ENCODE measurements at places on chromosomes 2 and 18.

GRCh38 chr18:31850844-31851243, 90.2 kb upstream of the SLC25A52 start:
- DNase-seq = no peak

DNA sequence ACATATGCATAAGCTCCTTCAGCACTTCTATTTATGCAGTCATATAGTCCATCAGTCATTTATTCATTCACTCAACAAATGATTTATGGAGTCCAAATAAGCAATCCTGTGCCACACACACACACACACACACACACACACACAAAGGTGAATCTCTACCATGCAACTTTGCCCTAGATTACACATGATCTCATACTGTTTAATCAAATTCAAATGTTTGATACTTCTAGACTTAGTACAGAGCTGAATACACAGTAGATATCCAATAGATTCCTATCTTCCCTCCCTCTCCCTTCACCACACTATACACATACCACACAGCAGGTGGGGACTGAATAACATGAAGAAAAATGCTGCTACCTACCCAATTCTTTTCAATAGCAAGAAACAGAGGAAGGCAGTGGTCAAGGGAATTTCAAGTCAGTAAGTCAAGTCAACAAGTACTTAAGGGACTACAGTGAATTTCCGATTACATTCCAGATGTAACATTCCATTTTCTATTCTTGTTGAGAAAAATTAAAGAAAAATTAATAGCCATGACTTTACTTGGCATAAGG, 65.4 kb downstream of the EPG5 start:
- DNase-seq = no peak

- peak; percentile 6 for DNase-seq
Measured at GRCh38 chr2:113206251-113206650, 32.5 kb downstream of the PSD4 start.

GRCh38 chr2:207051385-207051965, 112.2 kb downstream of the CPO start:
- DNase-seq = no peak

DNA sequence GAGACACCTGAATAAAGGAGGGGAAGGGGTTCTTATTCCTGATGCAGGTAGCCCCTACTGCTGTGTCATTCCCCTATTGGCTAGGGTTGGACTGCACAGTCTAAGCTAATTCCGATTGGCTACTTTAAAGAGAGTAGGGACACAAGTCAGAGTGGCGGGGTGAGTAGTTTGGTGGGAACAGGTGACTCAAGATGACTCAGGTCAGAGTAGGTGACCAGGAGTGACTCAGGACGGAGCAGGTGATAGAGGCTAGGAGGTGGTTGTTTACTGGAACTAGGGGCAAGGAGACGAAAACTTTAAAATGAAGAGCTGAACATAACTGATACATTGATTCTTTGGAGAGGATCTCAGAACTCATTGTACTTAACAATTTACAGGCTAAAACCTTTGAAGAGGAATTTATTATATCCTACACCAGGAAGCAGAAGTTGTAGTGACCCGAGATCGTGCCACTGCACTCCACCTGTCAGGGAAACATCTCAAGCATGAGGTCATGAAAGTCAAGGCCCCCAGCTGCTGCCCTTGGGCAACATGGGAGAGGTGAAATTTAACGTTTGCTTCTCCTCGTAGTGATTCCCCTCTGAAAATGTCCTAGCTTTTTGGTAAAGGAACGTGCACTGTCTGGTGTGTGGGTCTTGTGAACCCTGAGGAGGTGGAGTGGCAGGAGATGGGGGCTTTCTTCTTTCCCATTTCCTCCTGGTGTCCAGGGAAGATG, 4.5 kb upstream of the CYP27A1 start:
- DNase-seq = no peak

DNA sequence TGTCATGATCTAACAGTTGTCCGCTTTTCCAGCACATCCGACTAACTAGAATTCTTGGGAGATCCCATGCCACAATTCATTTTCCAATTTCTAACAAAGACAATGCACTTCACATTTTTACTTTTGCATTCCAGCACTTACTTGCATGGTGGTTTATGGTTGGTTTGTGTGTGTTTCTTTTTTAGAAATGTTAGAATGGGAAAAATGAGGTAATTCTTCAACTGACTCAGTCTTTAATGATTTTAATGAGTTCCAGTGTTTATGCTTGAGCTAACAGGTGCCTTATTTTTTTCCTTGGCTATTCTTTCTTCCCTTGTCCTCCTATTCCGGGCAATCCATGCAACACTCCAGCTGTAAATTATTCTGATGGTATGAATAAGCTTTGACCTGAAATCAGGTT, 46.4 kb downstream of the SLC8A1 start:
- DNase-seq = no peak

DNA sequence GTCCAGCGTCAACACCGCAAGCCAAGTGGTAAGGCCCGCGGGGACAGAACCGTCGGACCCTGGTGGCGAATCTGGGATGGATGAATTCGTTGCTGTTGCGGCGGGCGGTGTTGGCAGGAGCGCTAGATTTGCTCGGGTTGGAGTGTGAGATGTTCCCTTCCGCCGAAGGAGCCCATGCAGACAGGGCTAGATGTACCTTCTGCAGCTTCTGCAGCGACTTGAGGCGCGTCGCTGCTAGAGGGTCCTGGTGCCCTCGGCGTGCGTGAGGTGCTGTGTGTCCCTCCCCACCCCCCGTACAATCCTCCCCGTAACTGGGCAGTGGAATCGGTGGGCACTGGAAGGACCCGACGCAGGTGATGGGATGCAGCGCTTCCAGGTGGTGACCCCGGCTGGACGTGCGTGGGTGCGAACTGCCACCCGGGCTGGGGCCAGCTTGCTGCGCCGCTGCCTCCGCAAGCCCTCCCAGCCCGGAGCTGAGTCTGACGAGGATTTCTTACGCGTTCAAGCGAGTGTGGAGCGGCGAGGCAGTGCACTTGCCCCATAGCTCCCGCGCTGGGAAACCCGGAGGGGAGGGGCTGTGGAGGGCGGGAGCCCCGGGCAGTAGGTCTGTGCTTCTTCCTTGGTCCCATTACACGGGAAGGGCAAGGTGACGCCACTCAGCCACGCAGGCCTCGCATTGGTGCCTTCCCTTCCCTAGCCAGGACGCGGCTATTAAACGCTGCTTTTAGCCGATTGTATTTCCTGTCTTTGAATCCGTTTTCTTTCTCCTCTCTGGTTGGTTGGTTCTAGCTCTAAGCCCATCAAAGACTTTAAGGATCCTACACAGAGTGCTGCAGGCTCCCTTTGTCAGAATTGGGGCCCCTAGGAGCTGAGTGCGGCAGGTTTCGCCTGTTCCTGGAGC, 34.2 kb downstream of the CHRNA1 start:
- no peak for DNase-seq

DNA sequence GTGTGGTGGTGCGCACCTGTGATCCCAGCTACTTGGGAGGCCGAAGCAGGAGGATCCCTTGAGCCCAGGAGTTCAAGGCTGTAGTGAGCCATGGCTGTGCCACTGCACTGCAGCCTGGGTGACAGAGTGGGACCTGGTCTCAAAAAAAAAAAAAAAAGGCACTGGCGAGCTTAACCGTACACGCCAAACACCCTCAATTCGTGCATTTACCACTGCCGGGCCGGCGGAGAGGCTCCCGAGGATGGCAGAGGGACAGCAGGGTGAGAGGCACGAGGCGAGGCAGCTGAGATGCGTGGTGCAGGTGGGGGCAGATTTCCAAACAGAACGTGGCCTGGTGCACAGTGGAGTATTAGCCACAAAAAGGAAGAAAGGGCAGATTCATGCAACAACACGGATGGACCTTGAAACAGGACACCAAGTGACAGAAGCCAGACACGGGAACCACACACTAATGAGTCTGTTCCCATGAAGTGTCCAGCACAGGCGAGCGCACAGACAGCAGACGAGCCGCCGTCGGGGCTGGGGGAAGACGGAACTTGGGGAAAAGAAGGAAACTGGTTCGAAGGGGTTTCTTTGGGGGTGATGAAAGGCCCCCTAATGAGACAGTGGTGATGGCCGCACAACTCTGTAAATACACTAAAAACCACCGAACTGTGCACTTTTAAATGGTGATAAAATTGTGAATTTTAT, 27.4 kb downstream of the SLC66A2 start:
- DNase-seq = no peak

DNA sequence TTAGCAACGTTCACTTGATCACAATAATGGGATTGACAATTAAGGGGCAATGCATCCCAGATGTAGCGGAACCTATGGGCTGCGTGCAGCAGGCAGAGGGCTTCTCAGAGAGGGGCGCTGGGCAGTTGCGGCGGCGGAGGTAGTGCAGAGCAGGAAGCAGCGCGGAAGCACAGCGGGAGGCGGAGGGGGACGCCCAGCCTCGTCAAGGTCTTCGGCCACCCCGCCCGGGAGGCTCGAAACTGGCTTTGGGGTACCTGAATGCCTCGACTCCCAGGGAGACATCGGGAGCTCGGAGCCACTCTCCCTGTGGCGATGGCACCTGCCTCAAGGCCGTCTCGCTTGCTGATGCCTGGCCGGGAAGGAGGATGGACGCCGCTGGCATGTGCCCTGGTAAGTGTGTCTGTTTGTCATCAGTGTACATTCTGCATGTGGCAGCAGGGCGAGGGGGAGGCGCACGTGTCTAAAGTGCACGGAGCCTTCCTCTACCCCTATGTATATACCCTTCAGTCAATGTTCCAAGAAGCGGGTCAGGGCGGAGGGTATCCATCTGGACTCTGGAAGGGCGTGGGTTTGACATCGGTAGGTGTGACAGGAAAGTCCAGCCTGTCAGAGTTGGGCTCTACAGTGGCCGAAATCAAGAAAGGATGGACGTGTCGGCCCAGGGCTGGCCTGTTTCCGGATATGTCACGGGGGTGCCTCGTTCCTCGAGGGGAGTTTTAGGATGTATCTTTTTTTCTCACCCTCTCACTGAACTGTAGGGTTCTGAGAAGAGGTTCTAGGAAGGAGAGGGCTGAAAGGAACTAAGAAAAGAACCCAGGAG, 7.5 kb upstream of the SP9 start:
- no peak for DNase-seq

GRCh38 chr2:239165206-239165831, 235.5 kb downstream of the HDAC4 start:
- no peak for DNase-seq

DNA sequence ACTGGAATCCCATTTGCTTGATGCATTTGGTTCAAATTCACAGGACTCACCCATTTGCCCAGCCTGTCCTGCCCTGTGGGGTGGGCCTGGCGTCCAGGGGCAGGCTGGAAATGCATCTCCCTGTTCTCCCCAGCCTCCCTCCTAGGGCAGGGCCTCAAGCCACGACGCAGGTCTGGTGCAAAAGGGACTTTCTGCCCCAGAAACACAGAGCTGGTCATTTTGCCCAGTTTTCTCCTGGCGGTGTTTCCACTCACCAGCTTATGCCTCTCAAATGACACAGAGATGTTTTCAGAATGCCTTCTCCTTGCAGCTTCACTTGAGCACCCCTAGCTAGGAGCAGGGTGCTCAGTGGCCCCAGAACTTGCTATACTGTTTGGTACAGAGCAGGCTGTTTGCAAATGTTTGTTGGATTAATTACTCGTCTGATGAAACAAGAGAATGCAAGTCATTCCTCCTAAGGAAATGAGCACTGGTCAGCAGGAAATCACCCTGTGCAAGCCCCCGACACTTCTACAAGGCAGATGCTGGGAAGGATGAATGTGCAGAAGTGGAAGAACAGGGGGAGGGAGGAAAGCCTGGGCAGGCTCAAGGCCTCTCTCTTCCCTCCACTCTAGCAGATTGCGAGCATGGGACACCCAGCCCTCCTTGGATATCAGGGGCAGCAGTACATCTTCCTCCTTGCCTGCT, 164.3 kb upstream of the APCDD1 start:
- DNase-seq = no peak

DNA sequence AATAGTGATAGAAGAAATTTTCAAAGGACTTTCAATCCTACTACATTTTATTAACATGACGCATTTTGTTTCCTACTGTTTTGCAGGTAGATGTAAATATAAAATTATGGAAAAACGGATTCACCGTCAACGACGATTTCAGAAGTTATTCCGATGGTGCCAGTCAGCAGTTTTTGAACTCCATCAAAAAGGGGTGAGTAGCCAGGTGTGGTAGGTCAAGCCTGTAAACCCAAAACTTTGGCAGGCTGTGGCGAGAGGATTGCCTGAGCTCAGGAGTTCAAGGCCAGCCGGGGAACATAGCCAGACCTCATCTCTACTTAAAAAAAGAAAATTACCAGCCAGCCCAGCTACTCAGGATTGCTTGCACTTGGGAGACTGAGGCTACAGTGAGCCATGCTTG, 33.0 kb upstream of the MFSD2B start:
- DNase-seq = no peak

GRCh38 chr2:163420604-163421003, 315.2 kb downstream of the FIGN start:
- no peak for DNase-seq

GRCh38 chr2:217362286-217362685, 502.4 kb upstream of the TNP1 start:
- no peak for DNase-seq

DNA sequence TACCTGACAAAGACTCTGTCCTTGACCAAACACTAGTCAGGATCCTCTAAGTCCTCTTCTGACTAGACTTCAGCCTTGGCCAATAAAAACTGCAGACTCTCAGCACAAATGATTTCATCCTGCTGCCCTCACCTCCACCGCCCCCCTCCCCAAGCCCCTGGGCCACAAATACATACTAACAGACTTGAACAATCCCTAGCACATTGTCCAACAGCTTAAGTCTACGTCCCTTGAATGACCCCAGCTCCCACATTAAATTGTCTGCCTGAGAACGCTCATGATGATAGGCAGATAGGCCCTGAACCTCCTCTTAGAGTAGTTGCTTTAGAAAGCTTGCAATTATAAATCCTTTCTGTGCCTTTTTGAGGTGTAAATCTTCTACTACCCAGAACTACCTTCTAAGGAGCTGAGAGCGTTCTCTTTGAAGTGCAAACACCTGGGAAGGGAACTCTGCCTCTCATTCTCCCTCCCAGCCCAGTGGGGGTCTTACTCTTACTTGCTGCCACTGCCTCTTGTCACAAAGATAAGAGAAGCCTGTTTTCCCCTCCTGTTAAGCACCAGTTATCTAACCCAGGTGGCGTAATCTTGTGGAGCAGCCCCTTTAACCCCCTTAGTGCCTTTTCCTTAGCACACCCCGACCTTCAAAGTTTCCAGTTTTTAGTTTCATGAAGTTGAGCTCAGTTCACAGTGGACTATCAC, 1225.6 kb downstream of the LRP1B start:
- no peak for DNase-seq

DNA sequence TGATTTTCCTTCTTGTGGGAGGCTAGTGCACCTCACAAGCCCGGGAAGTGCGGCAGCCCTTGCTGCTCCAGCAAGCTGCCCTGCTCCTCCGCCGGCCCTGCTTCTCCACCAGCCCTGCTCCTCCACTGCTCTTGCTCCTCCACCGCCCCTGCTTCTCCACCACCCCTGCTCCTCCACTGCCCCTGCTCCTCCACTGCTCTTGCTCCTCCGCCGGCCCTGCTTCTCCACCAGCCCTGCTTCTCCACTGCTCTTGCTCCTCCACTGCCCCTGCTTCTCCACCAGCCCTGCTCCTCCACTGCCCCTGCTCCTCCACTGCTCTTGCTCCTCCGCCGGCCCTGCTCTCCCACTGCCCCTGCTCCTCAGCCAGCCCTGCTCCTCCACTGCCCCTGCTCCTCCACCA, 95.6 kb downstream of the NDUFA10 start:
- DNase-seq = no peak

- no peak for DNase-seq
Measured at GRCh38 chr2:196334710-196335109, 163.3 kb upstream of the STK17B start.

All from NCI-H1105 treated with DMSO at 0.1 percent for 48 hours (cell line).